ENCODE measurements at places on chromosomes 11 and 22. TPM values are rescaled to one million over a fixed set of nuclear protein-coding genes. Genes with fewer than 3 reads are reported as not detected.

DNA sequence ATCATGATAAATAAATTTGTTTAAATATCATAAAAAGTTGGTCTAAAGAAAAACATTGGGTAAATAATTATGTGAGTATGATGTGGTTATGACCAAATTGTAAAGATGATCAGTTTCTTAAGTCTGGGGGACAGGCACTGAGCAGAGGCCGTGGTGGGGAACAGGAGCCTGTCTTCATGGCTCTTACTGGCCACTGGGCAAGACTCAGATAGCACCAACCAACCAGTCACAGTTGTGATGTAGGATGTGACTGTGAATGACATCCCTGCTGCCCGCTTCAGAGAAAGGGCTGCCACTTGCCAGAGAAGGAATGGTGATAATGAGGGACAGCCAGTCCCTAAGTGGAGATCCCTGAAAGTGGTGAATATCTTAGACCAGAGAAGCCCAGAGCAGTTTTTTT, 7.0 kb downstream of the PTPRJ start:
- DNase-seq: no peak

DNA sequence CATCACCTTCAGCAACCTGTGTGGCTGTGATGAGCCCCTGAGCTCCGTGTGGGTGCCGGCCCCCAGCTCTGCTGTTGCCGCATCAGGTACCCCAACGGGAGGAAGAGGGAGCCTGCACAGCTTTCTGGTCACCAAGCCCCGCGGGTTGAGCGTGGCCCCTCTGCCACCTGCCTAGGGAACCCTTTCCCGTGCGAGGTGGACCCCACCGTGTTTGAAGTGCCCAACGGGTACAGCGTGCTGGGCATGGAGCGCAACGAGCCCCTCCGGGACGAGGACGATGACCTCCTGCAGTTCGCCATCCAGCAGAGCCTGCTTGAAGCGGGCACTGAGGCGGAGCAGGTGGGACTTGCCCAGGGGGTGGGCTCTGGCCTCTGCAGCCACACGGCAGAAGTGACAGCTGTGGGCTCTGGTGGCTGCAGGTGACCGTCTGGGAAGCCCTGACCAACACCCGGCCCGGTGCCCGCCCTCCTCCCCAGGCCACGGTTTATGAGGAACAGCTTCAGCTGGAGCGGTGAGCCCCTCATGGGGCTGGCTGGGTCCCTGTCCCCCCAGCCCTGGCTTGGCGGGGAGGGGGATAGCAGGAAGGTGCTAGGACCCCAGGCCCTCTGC, 1.9 kb upstream of the SSH3 start:
- DNase-seq: no peak

TRIM66 gene
- 6.7 TPM for total RNA-seq

MICALL1 gene
- total RNA-seq: 16.2 TPM

OR5A1 gene
- not detected for total RNA-seq

All from activated T-cell treated with anti-CD3 and anti-CD28 coated beads, Interleukin-2, amount 50 U/mL, for 4 hours (primary cell).